Stimulated activated CD4-positive, alpha-beta T cell treated with anti-CD3 and anti-CD28 coated beads, Interleukin-4, amount 100 ng/mL, for 4 hours (primary cell): ENCODE measurements at places on chromosomes 16 and 17.
A peak's percentile ranks its signal among the peaks of the same experiment; 100 is the strongest.

GRCh38 chr17:55931446-55931845, 180.6 kb downstream of the PCTP start:
- DNase-seq = no peak

GRCh38 chr16:1351582-1352362, at the start of the genes GNPTG and TSR3:
TSS of gene GNPTG (plus strand) at chr16:1351931. CDS start at chr16:1351966, 35 bp downstream.
TSS of gene TSR3 (minus strand) at chr16:1351878. CDS start at chr16:1351804, 74 bp downstream.
- peak; percentile 77 for DNase-seq

DNA sequence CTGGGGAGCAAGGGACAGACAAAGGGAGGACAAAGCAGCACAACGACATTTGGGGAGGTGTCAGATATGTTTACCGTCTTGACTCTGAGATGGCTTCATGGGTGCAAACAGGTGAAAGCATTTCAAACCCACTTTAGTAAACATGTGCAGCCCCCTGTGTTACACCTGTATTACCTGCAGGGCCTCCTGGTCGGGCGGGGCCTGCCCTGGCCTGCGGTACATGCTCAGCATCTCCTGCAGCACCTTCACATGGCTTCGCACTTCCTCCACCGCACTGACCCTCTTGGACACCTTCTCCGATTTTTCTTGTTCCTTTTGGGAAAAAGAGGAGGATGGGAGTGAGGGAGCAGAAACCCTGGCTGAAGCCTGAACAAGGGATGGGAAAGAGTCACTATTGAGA, 24.5 kb downstream of the GGA2 start:
- DNase-seq = no peak

- no peak for DNase-seq
These were observed 57.3 kb downstream of the TMEM186 start for GRCh38 chr16:8739989-8740704.

- DNase-seq = no peak
These were observed 241.3 kb upstream of the TBX2 start for GRCh38 chr17:61158376-61158775.

GRCh38 chr16:55948230-55948629, 73.1 kb upstream of the CES5A start:
- no peak for DNase-seq

DNA sequence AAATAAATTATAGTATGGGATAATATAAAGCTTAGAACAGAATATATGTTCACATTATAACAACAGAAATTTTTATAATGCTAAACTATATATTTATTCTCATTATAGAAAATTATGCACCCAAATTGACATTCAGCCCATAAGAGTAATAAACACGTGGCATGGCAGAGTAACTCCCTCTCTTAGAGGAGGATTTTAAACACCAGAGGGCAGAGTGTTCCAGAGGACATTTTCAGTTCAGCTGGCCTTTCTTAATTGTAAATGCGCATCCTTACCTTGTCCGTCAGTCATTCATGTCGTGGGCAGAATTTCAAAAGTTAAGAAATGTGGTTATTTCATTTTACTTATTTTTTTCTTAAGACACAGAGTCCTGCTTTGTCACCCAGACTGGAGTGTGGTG, 147.1 kb downstream of the TANC2 start:
- DNase-seq = no peak

DNA sequence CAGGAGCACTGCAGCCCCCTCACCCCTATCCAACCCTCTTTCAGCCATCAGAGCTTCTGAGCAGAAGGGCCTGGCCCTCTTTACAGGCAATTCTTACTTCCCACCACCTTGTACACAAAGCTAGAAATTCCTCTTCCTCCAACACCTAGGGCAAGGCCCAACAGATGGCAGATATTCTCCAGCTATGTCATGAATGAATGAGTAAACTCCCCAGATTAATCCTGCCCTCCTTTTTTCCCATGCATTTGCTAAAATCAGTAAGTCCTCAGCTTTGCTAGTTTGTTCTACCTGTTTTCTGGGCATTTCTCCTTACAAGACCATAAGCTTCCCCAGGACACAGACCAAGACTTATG, 20.4 kb upstream of the MRPS23 start:
- DNase-seq = no peak

DNA sequence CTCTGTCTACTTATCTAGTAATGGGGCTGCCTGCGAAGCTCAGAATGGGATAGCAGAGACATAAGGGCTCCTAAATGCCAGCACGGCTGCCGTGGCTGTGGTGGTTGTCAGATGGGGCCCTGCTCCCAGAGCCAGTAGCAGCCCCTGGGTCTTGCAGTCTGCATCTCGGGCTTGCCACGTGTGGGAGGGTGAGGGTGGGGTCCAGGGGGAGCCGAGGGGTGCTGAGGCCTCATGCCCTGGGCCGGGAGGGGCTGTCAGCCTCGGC, 88.8 kb upstream of the GSE1 start:
- no peak for DNase-seq

DNA sequence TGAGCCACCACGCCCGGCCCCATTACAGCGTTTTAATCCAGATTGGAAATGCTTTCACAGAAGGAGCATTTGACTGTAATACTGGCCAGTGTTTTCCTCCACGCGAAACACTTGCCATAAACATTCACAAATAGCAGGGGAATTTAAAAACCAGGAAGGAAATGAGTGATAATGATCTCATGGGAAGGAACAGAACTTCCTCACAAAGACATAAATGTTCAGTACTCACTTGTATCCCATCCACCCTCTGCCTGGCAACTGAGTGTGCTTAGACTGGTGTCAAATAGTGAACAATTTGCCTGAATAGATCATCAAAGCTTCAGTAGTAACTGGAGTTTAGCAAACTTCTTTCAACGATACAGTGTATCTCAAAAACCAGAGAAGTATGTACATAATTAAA, 54.1 kb downstream of the PSMD12 start:
- no peak for DNase-seq

- no peak for DNase-seq
These were observed 97.7 kb downstream of the CBLN1 start for GRCh38 chr16:49183911-49184310.

DNA sequence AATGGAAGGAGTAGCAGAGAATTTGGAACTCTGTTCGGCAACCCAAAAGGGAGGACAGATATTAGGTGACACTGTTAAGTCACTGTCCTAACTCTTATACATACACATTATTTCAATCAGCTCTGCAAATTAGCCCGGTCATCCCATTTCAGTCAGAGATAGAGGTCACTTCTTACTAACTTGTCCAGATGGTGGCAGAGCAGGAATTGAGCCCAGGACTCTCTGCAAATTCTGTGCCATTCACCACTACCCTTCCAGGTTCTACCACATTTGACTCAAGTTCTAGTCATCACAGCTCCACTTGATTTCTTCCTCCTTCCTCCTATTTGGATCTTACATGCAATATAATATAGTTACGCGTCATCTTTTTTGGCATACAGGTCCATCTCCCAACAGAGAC, 35.9 kb upstream of the NUDT7 start:
- DNase-seq = no peak

GRCh38 chr16:2231016-2231931, 5.0 kb upstream of the DNASE1L2 start:
- DNase-seq = no peak

GRCh38 chr17:67052720-67053437, 8.5 kb downstream of the CACNG1 start:
- DNase-seq = no peak

- DNase-seq = no peak
These were observed 46.3 kb downstream of the KCNJ2 start for GRCh38 chr17:70215656-70216055.

DNA sequence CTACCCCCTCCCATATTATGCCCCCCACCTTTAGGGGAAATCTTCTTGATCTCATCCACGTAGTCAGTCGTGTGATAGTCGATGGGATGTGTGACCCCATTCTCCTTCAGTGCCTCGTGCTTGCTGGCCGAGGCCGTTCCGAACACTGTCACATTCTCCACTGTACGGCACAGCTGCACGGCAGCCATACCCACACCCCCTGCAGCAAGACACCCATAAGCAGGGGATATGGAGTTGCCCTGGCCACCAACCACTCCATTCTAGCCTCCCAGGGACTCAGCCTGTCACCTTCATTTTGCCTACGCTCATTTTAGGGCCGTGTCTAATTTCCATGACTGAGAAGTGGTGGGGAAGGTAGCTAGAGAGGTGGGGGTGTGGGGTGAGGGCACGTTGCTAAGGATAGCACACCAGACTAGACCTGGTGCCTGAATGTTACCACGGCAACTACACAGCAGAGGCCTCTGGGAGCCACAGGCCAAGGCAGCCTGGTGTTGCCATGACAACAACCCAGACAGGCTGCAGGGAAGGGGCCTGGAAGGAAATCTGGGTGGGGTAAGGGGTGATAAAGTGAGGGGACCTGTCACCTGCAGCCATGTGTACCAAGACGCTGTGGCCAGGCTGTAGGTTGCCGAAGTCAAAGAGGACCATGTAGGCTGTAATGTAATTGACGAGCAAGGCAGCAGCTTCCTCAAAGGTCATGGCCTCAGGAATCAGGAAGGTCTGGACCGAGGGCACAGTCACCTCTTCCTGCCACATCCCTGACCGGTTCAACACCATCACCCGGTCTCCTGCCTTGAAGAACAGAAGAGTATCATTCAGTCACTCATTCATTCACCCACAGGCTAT, 4.0 kb downstream of the VAT1 start:
- no peak for DNase-seq

DNA sequence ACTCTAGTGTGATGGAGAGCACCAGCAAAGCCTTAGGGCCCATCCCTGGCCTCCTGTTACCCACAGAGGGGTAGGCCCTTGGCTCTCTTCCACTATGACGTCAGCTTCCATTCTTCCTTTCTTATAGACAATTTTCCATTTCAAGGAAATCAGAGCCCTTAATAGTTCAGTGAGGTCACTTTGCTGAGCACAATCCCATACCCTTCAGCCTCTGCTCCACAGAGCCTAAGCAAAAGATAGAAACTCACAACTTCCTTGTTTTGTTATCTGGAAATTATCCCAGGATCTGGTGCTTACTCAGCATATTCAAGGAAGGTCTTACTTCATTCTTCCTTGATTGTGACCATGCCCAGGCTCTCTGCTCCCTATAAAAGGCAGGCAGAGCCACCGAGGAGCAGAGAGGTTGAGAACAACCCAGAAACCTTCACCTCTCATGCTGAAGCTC, at the start of gene CCL8:
TSS of gene CCL8 (plus strand) at position 397 of the 445 bp plus-strand sequence. CDS start 67 bp downstream, outside the sequence.
- no peak for DNase-seq

- no peak for DNase-seq
These were observed 141.1 kb downstream of the MRM1 start for GRCh38 chr17:36742267-36743000.

GRCh38 chr17:2414446-2415064, 13.7 kb upstream of the MNT start:
- DNase-seq = no peak

DNA sequence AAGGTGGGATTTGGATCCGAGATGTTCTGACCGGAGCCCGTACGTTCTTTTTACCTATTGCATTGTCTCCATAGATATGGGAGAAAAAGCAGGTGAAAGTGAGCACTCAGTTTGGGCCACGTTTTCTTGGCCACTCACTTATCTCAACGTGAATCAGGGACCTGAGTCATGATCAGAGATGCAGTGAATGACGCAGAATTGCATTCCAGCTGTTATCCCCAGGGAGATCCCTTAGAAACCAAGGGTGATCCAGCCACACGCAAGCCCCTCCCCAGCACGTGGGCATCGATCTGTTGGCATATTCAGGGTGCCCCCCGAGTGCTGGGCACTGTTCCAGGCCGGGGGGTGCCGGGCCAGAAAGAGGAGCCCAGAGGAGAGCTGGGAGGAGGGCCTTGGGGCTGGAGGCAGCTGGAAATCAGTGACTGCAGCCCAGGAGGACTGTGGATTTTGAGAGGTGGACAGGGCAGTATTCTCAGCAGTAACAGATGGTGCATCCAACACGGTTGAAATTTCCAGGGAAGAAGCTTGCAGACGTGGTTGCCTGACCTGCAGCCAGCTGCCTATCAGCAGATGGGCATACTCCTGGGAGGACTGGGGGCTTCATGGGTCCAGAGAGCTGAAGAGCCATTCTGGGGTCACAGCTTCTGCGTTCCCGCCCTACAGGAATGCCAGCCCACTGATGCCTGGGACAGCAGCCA, 87.2 kb upstream of the CACNG5 start:
- no peak for DNase-seq
